HuH-7 (cell line): ENCODE measurements at places on chromosomes 4 and X.

GRCh38 chr4:82998898-82999297, 11.7 kb downstream of the LIN54 start:
- no peak for DNase-seq

DNA sequence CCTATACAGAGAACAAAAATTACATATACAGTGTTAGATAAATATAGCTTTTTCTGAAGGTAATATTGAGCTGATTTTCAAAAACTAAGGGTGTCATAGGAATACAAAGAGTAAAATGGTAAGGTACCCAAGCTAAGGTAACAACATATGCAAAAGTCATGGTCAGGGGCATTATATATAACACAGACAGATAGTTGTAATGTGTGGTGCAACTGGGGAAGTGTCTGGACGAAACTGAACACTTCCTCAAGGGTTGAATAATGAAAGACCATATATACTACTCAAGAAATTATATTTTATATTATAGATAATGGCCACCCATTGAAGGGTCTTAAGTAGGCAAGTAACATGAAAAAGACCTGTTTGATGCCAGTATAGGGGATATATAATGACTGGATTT, 262.1 kb upstream of the CXXC4 start:
- DNase-seq: no peak

DNA sequence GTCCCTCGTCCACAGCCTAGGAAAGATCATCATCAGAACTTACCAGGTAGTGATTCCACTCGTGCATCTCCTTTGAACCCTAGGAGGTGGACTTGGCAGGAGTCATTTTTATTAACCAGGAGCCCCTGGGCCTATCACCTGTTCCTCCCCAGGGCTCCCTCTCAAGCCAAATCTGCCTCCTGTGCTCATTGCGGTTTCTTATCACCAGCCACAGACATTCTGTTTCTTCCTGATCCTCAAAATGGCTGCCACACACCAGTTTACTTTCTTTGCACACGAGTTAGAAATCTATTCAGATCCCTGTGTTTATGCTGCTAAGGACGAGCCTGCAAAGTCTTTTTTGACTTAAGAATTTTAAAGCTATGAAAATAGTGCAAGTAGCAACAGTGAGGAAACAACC, 354.5 kb upstream of the BOD1L1 start:
- DNase-seq: no peak

- peak; percentile 64 for DNase-seq
Observed at GRCh38 chr4:23368081-23368697, 521.7 kb downstream of the PPARGC1A start.

DNA sequence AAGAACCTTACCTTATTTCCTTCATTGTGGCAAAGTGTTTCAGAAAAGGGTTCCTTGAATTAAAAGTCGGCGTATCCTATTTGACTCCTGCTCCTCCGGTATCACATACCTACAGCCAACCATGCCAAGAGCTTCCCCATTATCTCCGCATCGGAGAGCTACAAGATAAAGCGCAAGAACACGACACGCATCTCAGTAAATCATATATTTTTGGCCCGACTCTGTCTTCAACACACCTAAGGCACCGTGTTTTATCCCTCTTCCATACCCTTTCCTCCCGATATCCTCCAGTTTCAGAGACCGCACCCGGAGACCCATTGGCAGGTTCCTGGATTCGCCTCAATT, 497 bp upstream of the THAP9 start:
- DNase-seq: no peak

DNA sequence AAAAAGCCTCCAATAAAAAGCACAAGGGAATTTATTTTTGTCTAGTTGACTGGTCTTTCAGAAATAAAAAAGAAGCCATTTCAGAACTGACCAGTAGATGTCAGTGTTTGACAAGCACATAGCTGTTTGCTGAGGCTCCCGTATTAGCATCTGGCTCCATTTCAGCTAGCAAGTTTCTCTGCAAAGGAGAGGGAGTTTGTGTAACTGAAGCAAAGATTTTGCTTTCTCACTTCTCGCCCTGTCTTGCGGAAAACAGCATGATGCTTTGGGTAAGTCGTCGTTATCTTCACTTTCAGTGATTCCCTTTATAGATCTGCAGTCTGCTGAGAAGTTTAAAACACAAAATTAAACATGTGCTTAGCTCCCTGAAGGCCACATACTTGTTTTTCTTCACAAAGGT, 85.5 kb downstream of the CT47B1 start:
- peak; percentile 34 for DNase-seq

GRCh38 chr4:88818631-88819470, 121.2 kb upstream of the NAP1L5 start:
- no peak for DNase-seq

DNA sequence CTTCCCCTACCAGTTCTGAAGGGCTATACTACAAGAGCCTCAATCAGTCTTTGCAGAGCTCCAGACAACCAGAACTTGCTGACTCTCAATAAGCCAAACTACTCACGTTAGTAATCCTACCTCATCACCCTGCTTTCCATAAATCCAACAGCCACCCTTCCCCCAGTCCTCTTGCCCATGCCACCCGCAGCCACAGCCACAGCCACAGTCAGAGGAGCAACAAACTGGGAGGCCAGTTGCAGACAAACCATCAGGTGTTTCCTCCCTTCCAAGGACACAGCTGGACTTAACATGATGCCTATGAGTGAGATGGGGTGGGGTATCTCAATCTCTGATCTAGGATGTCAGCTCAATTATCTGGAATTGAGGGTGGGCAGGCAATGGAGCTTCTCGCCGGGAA, 1.0 kb downstream of the GABRA3 start:
- DNase-seq: no peak

DNA sequence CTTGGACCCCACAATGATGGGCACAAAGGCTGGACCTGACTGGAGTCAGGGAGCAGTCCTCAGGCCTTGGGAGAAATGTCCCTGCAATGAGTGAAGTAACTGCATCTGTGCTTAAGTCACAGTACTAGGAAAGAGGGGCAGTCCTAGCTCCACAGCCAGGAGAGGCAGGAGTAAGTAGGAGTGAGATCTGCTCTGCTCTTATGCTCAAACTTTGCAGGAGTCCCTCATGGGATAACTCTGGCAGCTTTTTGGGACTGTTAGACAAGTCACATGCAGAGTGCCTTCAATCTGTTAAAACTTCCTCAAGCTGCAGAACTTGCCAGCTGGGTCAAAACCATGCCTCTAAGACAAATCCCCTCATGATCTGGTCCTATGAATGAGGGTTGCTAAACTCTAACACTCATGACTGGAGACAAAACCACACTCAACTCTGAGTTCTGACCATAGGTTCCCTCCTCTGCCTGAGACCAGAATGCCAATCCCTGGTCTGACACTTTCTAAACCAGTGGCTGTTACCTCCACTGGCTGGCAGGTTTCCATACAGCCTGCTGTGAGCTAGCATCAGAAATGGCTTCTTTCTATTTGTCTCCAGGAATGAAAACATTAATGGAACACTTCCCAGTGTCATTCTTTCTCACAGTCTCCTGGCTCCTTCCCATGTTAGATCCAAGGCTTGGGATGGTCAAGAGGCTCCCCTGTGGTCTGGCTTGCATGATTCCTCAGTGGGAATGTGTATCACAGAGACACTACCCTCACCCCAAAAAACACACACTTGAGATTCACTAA, 819.3 kb downstream of the PCDH7 start:
- no peak for DNase-seq

GRCh38 chr4:173009129-173009823, 159.3 kb upstream of the GALNT7 start:
- DNase-seq: no peak

- DNase-seq: peak; percentile 52
Observed at GRCh38 chr4:89111833-89112563, 665 bp downstream of the TIGD2 start.

DNA sequence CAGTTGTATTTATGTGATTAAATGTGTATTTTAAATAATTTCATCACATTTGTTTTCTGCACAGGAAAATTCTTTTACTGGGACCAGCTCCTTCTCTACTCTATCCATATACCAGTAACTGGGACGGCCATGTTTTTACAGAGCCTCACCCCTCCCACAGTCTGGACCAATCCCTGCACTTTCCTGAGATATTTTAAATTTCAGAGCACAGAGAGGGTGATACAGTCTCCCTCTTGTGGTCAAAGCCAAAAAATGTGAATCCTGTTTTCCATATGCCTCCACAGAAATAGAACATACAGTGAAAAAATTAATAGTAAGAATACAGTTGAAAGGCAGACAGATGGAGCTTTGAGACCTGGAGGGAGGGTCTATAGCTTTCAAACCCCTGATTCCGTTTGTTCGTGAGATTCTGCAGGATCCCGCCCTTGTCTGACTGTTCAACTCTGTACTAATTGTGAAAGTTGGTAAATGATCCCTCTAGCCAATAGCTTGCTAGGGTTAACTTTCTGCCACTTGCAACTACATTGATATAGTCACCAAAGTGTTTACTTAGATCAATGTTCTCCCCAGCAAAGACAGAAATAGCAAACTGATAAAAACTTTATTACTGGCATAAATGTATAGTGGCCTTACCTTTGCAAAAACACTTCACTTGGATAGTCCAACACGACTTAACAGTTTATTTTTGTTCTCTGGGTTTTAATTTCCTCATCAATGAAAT, 172.2 kb downstream of the PPARGC1A start:
- DNase-seq: peak; percentile 59

DNA sequence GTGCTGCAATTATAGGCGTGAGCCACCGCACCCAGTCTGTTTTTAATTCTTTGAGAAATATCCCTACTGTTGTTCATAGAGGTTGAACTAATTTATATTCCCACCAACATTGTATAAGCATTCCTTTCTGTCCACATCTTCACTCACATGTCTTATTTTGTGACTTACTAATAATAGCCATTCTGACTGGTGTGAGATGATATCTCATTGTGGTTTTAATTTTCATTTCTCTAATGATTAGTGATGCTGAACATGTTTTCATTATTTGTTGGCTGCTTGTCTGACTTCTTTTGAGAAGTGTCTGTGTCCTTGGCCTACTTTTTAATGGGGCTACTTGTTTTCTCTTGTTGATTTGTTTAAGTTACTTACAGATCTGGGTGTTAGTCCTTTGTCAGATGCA, 310.9 kb upstream of the MAOA start:
- DNase-seq: no peak

DNA sequence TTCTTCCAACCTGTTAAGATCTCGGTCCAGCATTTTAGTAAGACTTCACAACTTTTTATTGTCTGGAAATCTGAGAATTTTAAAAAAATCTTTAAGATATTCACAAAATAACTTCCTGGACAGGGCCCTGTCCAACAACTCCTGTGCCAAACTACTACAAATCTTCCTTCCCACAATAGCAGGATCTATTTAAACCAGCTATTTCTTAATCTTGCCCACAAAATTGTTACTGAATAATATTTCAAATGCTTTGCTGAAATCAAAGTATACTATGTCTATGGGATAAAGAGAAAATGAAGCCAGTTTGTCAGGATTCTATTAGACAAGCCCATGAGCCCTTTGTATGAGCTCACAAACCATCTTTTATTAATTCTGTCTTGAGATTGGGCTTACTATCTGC, 104.1 kb upstream of the DDIT4L start:
- no peak for DNase-seq

GRCh38 chr4:14125375-14126129, 498.0 kb upstream of the BOD1L1 start:
- no peak for DNase-seq

GRCh38 chr4:23818097-23818885, 71.6 kb downstream of the PPARGC1A start:
- no peak for DNase-seq

DNA sequence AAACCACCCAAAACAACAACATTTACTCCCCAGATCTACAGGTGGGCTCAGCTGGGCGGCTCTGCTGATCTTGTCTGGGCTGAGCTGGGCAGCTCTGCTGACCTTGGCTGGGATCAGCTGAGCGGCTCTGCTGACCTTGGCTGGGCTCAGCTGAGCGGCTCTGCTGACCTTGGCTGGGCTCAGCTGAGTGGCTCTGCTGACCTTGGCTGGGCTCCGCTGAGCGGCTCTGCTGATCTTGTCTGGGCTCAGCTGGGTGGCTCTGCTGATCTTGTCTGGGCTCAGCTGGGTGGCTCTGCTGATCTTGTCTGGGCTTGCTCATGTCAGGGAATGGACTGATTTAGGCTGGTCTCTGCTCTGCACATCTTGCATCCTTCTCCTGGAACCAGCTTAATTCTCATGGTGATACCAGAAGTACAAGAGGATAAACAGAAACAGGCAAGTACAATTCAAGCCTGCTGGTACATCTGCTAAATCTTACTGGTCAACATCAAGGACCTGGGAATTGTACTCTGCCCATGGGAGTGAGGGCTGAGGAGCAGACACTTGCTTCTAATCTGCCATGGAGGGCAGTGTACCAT, 248.5 kb upstream of the PSAPL1 start:
- no peak for DNase-seq

GRCh38 chrX:44708470-44708869, 135.4 kb upstream of the DUSP21 start:
- no peak for DNase-seq

GRCh38 chr4:138050601-138051000, 191.5 kb downstream of the SLC7A11 start:
- no peak for DNase-seq

- no peak for DNase-seq
Observed at GRCh38 chr4:62901101-62901500, 1508.1 kb downstream of the TECRL start.
